ENCODE measurements at places on chromosomes 2 and 18.
A peak's percentile ranks its signal among the peaks of the same experiment; 100 is the strongest.

GRCh38 chr2:40190457-40190856 is 261.4 kb downstream of the SLC8A1 start:
- DNase-seq, result no peak

DNA sequence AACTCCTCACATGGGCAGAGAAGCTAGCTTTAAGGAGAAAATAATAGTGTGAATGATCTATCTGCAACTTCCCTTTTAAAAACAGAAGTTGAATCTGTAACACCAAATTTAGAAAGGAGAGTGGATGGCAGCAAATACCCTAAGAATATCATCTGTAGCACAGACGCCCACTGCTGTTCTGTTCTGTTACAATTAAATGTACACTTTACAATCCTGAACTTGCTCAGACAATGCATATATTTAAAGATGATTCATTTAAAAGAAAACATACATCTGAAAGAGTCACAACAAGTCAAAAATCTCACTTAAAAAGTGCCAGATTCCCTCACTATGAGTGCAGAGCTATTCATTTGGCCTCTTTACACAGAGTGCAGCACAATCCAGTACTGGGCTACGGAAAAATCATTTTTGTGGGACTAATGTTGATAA is 8.0 kb upstream of the SERTAD2 start:
- peak; percentile 72 for DNase-seq

GRCh38 chr2:149490296-149490695 is 97.3 kb downstream of the MMADHC start:
- DNase-seq, result peak; percentile 28

- no peak for DNase-seq
Measured at GRCh38 chr2:124683536-124684428, 658.7 kb downstream of the CNTNAP5 start.

- DNase-seq, result no peak
Measured at GRCh38 chr2:240876035-240876474, 7.4 kb downstream of the AGXT start.

- DNase-seq, result no peak
Measured at GRCh38 chr2:71226096-71226964, 573 bp downstream of the PAIP2B start.

GRCh38 chr2:206472094-206472493 is 28.8 kb downstream of the ADAM23 start:
- DNase-seq, result no peak

GRCh38 chr18:32530947-32531651 is 60.4 kb upstream of the GAREM1 start:
- DNase-seq, result no peak

- no peak for DNase-seq
Measured at GRCh38 chr18:76938619-76939018, 116.3 kb downstream of the ZNF236 start.

DNA sequence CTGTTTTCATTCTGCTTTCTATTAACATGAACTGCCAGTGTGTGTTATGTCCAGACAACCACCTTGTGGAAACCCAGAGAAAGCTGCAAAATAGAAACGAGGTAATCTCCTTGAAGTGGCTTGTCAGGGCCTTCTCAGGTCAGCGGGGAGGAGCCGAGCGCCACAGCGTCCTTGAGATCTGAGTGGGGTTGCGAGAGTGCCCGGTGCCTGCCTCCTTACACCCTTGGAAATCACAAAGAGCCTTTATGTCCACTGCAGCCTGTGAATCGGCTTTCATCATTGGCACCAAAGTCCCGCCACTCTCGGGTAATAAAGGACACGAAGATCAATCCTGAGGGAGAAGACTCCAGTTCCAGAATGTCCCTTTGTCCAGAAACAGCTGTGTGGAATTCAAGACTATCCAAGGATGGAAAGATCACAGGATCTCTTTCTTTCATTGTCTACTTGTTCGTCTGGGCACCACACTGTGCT is 135.2 kb downstream of the HRH4 start:
- DNase-seq, result no peak

DNA sequence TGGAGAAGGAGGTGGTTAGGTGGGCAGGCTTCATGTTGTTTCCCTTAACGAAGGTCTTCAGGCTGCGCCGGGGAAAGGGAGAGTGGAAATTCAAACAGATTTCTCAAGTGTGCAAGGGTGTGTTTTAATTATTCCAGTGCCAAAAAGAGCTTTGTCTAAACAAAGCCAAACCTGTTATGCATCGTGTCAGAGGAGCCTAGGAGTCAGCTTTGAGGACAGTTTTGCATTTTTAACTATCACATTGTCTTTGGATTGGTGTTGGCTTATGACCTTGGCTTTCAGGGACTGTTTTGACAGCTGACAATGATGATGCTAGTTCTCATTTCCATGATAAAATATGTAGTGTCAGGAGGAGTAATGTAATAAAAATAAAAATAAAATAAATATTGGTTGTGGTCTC is 144.8 kb downstream of the LDLRAD4 start:
- DNase-seq, result no peak

- peak; percentile 60 for DNase-seq
Measured at GRCh38 chr2:177604271-177605065, 211.9 kb downstream of the AGPS start.

DNA sequence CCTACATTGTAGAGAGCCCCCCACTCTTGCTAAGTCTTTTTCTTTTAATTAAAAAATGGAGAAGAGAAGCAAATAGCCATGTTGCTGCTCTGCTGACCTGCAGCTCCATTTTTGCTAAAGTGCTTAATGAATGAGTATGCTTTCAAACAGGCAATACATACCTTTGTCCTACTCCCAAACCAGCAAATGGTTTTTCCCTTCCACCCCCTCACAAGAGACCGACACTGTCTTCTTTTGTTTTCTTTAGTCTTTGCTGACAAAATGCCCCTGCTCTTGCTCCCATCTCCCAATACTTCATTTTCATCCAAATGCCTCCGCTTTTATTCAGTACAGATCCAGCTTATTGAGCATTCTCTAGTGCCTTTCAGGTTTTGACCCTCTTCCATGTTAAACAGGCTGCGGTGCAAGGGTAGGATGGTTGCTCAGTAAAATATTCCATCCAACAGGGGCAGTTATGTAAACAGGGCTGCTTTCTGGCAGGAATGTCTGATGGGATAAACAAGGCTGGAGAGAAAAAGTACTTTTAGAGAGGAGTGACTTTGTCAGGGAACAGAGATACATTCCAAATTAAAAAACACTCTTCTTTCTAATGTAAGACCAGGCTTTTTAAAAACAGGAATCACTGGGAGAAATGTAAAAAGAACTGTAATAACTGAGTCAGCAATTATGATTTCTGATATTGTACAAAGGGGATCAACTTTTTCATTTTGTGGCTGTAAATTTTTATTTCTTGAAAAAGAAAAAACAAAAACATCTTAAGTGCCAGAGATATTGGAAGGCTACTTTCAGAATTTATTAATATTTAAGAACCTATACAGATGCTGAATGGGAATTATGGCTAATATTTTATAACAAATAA is 136.8 kb downstream of the MEP1B start:
- DNase-seq, result no peak

GRCh38 chr2:177239932-177240630 is 24.4 kb downstream of the NFE2L2 start:
- DNase-seq, result peak; percentile 74

- no peak for DNase-seq
Measured at GRCh38 chr2:161938335-161938734, 135.7 kb downstream of the DPP4 start.

- DNase-seq, result no peak
Measured at GRCh38 chr18:61528961-61529360, 195.7 kb downstream of the CDH20 start.

DNA sequence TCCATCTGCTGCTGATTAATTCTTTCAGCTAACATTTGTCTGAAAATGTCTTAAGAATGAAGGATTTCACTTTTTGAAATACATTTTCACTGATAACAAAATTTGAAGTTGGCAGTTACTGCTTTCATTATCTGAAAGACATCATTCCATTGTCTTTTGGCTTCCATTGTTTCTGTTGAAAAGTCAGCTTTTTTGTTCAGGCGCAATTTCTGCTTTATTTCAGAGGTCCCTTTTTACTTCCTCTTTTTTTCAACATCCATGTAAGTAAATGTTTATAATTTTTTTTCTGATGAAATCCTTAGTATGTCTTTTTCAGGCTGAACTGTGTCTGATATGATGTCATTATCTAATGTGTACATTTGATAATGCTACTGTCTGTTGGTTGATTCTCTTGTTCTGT is 184.2 kb downstream of the RND3 start:
- no peak for DNase-seq

- DNase-seq, result no peak
Measured at GRCh38 chr2:233815861-233816260, 37.7 kb downstream of the MROH2A start.

Measured in fibroblast of skin of back (primary cell).